ENCODE measurements at places on chromosomes 4 and X. TPM values are rescaled to one million over a fixed set of nuclear protein-coding genes. Genes with fewer than 3 reads are reported as not detected.
A peak's percentile ranks its signal among the peaks of the same experiment; 100 is the strongest.

GRCh38 chr4:121182296-121182695 is 18.2 kb upstream of the TNIP3 start:
- H3K27ac ChIP-seq, result peak overlapping the region; percentile 91
- H3K4me3 ChIP-seq, result peak overlapping the region; percentile 71
- no peaks in the 10 kb centered on the region for H3K27me3 ChIP-seq
- peaks cover 7% of the 10 kb centered on the region for H3K36me3 ChIP-seq
- DNase-seq, result peak; percentile 30
- H3K4me1 ChIP-seq, result peaks cover 60% of the 10 kb centered on the region

Gene MGARP
- not detected for total RNA-seq

- H3K27ac ChIP-seq, result no peak overlapping the region
- H3K36me3 ChIP-seq, result no peaks in the 10 kb centered on the region
- no peaks in the 10 kb centered on the region for H3K4me1 ChIP-seq
- H3K4me3 ChIP-seq, result no peak overlapping the region
- DNase-seq, result no peak
Measured at GRCh38 chr4:185730387-185730786, 81.6 kb downstream of the SORBS2 start.

- no peaks in the 10 kb centered on the region for H3K27me3 ChIP-seq
- no peaks in the 10 kb centered on the region for H3K36me3 ChIP-seq
- H3K4me3 ChIP-seq, result no peak overlapping the region
- no peaks in the 10 kb centered on the region for H3K4me1 ChIP-seq
Measured at GRCh38 chrX:86946569-86946968, 571.0 kb upstream of the KLHL4 start.

- no peak overlapping the region for H3K4me3 ChIP-seq
- H3K27ac ChIP-seq, result no peak overlapping the region
- H3K4me1 ChIP-seq, result peaks cover 3% of the 10 kb centered on the region
- H3K27me3 ChIP-seq, result no peaks in the 10 kb centered on the region
- H3K36me3 ChIP-seq, result no peaks in the 10 kb centered on the region
Measured at GRCh38 chrX:17020851-17021821, 74.7 kb downstream of the REPS2 start.

Gene DKK2
- not detected for total RNA-seq

- no peaks in the 10 kb centered on the region for H3K36me3 ChIP-seq
- no peaks in the 10 kb centered on the region for H3K4me1 ChIP-seq
- H3K4me3 ChIP-seq, result no peak overlapping the region
Measured at GRCh38 chrX:42119076-42119475, 195.7 kb upstream of the CASK start.

Gene ARMCX2
- 10.9 TPM for total RNA-seq
